Stimulated activated CD8-positive, alpha-beta memory T cell treated with anti-CD3 and anti-CD28 coated beads, Interleukin-15, amount 100 ng/mL, for 4 hours (primary cell): ENCODE measurements at places on chromosomes 11 and 22.

DNA sequence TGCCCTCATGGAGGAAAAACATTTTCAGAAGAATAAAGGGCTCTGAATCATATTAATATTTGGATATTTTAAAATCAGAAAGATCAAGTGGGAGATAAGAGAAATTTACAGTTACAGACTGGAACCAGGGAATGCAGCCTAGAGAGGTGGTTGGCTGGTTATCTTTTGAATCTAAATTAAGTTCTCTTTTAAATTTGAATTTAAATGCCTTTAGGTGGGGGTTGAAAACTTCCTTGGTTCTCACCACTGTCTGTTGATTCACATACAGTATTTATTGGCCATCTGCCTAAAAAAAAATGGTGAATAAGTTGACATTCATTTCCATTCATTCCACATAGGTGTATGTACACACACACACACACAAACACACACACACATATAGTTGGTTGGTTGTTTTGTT, 35.7 kb upstream of the PTPRJ start:
- DNase-seq: no peak

GRCh38 chr11:72578566-72578965, 95.7 kb downstream of the PDE2A start:
- no peak for DNase-seq

GRCh38 chr11:64724863-64725532, 2.0 kb upstream of the NRXN2 start:
- DNase-seq: no peak

- DNase-seq: no peak
Observed at GRCh38 chr22:44144046-44144569, 36.6 kb upstream of the PARVG start.

DNA sequence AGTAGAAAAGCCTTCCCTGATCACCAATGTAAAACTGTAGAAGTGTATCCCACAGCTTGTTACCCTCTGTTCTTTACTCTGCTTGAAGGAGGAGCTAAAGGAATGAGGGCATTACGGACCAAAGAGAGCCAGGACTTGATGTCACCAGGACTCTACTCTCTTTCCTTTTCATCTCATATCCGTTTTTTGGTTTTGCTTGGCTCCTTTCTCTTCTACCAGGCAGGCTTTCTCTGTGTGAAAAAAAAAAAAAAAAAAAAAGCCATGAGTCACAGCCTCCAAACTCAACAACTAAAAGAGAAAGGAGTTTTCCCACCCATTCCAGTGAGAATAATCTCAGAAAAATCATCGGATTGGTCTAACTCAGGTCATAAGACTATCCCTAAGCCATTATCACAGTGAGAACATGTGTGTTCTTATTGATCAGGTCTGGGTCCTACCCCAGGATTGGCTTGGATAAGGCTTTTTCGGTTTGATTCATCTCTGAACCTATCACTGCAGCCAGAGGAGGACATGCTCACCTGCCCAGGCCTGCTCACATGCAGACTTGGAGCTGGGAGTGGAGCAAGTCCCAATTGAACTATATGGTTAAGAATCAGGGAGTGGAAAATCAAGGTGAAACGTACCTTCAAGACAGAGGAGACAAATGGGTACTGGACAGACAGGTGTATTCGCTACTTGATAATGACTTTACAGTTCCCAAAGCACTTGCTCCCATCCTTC, 19.4 kb upstream of the LRRC55 start:
- DNase-seq: no peak

GRCh38 chr11:35553831-35554230, 28.4 kb upstream of the PAMR1 start:
- DNase-seq: no peak

DNA sequence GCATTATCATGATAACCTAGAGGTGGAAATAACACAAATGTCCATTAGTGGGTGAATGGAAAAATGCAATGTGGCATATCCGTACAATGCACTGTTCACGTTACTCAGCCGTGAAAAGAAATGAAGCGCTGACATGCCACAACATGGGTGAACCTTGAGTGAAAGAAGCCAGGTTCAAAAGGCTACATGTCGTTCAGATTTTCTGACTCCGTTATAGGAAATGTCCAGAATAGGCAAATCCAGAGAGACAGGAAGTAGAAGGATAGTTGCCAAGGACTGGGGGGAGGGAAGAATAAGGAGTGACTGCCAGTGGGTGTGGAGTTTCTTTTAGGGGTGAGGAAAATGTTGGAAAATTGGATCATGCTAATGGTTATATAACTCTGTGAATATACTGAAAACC, 133.8 kb downstream of the ATXN10 start:
- DNase-seq: no peak

DNA sequence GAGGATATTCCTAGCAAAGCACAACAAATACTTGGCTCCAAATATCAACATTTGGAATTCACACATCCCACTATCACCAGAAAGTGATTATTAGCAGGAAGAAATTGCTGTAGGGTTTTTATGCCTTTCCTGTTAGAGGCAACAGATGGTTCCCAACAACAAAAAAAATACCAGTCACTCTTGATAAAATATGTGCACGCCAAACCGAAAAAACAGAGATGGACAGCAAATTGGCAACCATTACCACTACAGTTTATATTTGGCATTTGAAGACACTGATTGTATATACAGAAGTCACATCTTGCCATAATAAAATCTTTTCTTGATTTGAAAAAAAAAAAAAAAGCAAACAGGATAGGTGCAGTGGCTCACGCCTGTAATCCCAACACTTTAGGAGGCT, 78.2 kb downstream of the TMPRSS5 start:
- no peak for DNase-seq

GRCh38 chr11:46050003-46050461, 71.2 kb downstream of the PHF21A start:
- DNase-seq: no peak

GRCh38 chr11:106061954-106062949, 14.9 kb downstream of the KBTBD3 start:
- no peak for DNase-seq

- no peak for DNase-seq
Observed at GRCh38 chr11:25449091-25449490, 882.8 kb upstream of the ANO3 start.

GRCh38 chr22:39362932-39363331, 13.1 kb downstream of the SYNGR1 start:
- DNase-seq: no peak

GRCh38 chr11:15662285-15662684, 547.6 kb downstream of the INSC start:
- no peak for DNase-seq

DNA sequence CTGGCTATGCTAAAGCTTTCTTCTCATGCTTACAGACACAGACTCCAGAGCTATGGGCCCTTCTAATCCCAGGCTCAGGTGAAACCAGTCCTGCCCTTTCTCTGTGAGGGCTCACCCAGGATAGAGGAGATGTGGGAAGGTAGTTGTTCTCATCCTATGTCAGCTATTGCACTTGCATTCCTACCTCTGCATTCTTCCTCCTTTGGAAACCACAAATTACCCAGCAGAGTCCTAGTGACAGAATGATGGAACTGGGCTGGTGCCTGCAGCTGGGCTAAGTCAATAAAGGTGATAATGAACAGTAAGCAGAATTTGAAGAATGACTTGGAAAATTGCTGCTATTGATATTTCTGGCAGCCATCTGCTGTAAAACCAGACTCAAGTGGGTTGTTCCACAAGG, 560.0 kb downstream of the TMEM135 start:
- DNase-seq: no peak

DNA sequence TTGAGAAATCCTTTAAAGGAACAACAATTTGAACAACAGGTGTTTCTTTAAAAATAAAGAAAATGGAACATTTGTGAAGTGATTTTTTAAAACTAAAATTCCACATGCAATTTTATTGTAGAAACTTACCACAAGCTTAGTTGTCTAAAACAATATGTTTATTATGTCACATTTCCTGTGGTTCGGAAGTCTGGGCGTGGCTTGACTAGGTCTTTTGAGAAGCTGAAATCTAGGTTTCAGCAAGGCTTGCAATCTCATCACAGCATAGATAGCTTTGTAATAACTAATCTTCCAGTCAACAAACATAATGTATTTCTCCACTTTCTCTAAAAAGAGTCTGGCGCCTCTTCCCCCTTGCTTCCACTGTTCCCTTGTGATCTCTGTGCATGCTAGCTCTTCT, 27.0 kb downstream of the MS4A6A start:
- DNase-seq: no peak

GRCh38 chr11:88308576-88308975, 29.0 kb downstream of the CTSC start:
- DNase-seq: no peak
